ENCODE measurements at places on chromosomes 11 and 22.

DNA sequence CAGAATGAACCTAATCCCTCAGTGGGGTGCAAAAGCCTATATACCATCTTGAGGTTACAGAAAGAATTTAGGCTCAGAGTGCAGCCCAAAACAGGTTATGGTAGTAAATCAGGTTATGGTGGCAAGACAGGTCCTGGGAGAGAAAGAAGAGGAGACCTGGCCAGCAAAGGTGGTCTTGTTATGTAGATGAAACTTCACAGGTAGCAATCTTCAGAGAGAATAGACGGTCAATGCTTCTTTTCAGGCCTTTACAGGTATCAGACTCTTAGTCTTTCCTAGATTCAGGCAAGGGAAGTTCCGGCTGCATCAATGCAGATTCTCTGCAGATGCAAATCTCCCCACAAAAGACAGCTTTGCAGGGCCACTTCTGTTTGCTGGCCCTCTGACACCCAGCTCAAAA lies 45.8 kb upstream of the SORL1 start:
- no peak for DNase-seq

DNA sequence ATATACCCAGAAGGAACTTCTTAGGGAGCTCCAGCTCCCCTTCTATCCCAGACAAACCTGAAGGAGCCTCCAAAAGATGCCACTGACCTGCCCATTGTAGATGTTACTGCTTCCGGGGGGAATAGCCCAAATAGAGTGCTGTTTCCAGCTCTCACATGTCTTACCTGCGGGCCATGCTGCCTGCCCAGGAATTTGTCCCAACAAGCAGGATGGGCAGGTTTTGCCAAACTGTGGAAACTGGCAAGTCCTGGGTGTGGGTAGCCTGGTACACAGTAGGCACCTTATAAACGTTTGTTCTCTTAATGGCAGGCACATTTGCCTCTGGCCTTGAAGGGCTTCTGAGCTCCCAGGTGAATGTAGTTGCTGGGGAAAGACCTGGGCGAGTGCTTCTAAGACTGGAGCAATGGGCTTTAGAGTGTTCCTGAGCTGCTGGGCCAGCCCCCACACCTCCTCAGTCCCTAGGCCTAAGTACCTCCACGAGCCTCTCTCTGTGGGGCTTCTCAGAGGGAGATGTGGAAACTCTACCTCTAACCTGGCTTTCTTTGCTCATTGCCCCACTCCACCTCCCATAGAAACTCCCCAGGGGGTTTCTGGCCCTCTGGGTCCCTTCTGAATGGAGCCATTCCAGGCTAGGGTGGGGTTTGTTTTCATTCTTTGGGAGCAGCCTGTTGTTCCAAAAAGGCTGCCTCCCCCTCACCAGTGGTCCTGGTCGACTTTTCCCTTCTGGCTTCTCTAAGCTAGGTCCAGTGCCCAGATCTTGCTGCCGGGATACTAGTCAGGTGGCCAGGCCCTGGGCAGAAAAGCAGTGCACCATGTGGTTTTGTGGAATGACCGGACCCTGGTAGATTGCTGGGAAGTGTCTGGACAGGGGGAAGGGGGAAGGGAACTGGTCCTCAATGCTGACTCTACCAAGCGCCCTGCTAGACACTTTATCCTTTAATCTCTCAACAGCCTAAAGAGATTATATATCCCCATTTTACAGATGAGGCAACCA lies 37.2 kb downstream of the LIMK2 start:
- DNase-seq: no peak

GRCh38 chr22:39898997-39899396 lies 1.9 kb upstream of the GRAP2 start:
- DNase-seq: no peak

GRCh38 chr22:33083212-33083611 lies 25.0 kb upstream of the SYN3 start:
- DNase-seq: no peak

DNA sequence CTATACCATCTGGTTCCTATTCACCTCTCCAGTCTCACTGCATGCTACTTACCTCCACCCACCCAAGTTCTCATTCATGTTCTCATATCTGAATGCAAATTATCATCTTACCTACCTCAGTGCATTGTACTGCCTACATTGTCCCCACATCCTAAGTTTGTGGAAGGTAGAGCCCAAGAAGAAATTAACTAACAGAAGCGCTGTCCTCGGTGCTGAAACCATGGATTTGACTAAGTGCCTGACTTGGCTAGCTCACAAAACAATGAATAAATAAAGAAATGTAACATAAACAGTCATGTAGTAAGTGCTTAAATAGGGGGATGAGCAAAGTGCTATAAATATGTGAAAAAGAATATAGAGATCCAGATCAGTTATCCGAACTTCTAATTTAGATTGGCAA lies 63.2 kb downstream of the GRIA4 start:
- DNase-seq: peak; percentile 33

GRCh38 chr11:25293166-25293565 lies 796.3 kb downstream of the LUZP2 start:
- DNase-seq: no peak

- DNase-seq: no peak
Observed at GRCh38 chr11:73389134-73389525, 12.9 kb downstream of the RELT start.

DNA sequence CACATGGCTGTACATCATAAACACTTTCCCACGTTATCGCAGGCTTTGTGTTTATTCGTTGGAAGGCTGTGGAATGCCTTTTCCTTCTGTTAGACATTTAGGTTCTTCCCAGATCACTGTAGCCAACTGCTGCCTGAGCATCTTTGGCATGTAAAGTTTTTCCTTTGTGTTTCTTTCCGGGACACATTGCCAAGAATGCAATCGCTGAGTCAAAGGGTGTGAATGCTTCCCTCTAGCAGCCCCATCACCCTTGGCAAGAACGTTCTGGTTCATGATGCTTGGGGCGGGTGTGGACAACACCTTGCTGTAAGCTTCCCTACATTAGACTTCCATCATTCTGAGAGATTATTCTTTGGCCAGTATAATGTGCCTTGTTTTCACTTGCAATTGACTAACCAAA lies 136.2 kb downstream of the OSBP2 start:
- DNase-seq: no peak

DNA sequence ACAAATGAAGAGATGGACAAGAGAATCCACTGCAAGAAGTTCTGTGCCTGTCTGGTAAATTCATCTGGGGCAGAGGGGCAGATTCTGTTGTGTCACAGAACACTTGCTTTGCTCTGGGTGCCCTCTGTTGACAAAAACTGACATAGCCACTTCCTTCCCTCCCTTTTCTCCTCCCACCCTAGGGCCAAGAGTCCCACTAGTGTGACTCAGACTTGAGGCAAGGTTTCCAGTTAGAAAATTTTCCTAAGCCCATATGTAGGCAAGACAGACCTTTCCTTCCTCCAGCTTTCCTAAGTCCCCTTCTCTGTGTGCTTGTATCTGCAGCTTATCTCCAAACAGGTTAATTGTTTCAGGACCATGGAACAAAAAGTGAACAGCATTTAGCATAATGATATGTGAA lies 106.8 kb downstream of the RBFOX2 start:
- peak; percentile 53 for DNase-seq

DNA sequence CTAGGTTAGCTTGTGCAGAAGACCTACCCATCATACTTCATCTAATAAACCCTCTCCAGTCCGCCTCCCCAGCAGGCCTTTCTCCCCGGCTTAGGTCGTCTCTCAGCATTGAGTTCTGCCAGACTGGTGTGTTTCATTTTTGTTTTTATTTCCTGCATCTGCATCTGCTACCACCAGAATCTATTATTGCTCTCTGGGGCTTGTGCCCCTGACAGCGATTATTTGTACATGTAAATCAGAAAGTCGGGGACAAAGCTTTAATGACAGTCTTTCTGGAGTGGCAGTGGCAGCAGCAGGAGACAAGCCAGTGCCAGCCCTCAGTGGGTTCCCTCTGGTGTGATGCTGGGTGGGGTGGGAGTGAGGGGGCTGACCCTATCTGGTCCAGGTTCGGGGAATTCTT lies 127.5 kb downstream of the PKNOX2 start:
- DNase-seq: no peak

DNA sequence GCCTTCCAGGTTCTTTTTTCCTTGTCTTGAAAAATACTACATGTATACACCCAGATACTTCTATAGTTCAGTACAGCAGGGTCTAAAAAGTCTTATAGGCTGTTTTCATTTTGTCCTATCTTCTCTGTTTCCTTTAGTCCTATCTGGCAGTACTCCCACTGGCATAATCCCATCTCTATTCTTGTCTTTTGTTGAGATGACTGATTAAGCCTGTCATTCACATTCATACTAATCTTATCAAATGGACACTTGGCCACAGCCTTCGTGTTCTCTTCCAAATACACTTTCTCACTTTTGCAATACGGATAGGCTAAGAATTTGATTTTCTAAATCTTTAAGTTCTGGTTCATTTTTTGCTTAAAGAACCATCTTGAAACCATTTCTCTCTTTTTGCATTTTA lies 42.8 kb downstream of the OR5AK2 start:
- DNase-seq: no peak

GRCh38 chr11:30424844-30425243 lies 101.9 kb downstream of the ARL14EP start:
- no peak for DNase-seq

DNA sequence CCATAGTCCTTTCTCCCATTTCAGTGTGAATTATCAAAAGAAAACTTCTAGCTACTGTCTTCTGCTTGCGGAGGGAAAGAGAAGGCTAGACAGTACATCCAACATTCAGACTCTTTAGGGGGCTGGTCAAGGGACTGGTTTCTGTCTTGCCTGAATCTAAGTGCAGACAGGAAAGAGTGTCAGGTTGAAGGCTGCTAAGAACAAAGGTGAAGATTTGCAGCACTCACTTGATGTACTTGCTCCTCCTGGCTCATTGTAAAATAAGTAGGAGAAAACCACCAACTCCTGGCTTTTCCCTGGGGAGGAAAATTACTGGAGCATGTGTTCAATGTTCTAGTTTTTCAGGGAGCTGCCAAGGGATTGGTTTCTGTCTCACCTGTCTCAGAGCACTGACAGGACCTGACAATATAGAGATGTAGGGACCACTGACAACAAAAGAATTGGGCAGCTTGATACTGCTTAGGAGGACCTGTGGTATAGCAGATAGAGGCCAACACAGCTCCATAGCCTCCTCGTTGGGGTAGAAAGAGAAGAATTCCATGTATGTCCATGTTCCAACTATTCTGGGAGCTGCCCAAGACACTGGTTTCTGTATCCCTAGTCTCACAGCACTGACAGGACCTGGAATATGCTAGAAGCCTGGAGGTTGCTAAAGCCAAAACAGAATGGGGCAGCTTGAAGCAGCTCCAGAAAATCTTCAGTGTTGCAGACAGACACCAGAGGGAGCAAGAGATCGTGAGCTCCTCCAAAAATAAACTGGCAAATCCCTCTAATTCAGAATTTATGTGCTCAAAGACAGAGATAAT lies 39.7 kb upstream of the MMP12 start:
- no peak for DNase-seq

DNA sequence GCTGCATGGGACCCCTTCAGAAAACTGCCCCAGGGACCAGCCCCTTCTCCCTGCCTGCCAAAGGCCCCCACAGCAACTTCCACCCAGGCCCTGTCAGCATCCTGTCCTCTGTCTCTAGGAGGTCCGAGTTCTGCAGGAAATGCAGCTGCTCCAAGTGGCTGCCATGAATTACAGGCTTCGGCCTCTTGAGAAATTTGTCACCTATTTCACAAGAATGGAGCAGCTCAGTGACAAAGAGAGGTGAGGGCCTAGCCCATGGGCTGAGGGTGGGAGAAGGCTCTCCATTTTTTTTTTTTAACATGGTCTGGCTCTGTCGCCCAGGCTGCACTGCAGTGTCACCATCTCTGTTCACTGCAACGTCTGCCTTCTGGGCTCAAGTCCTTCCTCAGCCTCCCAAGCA lies 7.3 kb downstream of the RGL4 start:
- DNase-seq: no peak

DNA sequence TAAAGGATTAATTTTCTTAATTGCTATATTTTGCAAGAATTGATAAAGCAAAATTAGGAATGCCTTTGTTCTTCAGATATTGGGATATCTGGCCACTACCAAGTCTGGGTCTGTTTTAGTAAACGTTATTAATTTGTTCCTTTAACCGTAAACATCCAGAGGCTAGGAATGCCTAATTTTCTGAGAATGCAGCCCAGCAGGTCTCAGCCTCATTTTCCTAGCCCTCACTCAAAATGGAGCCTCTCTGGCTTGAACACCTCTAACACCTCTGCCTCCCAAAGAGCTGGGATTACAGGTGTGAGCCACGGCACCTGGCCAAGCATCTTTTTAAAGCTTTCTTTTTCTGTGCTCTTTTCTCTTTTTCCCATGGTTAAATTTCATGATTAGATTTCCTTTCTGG lies 18.4 kb downstream of the TMEM135 start:
- no peak for DNase-seq

DNA sequence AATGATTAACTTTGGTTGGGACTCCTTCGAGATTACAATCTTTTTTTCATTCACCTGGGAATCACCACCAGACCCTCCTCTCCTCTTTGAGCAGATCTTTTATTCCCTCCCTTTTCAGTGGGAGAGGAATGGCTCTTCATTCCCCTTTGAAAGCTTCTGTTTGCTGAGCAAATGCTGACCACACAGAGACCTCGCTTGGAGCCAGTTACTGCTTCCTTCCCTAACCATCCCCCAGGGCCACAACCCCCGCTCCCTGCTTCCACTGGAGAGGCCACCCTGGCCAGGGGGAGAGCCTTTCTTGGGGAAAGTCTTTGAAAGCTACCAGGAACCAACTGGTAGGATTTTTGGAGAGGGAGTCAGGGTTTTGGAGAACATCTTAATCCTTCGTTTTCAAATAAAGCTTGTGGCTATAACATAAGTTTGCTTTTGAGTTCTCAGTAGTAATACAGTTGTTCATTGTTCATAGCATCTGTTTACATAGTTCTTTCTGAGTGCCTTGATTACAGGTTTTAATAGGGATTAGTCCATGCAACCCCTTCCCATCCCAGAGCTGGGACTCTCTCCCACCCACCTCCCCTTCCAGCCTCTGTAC lies 138.4 kb downstream of the DBX1 start:
- no peak for DNase-seq

- no peak for DNase-seq
Observed at GRCh38 chr11:102840018-102840417, 3.4 kb downstream of the MMP3 start.

DNA sequence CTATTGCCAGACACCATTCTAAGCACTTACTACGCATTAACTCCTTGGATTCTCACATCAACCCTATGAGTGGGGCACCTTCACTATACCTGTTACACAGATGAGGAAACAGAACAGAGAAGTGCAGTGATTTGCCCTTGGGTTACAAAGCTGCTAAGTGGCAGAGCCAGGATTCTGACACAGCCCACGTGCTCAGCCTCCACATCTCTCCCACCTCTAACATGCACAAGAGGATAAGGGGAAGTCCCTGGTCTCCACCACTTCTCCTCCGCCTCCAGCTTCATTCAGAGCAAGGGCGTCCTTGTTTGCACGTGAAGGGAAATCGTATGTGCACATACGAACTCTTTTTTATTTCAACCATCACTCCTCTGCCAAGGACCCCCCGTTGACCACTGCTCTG lies 53.7 kb downstream of the CDON start:
- no peak for DNase-seq
